ENCODE measurements at places on chromosomes 1 and 21.
A peak's percentile ranks its signal among the peaks of the same experiment; 100 is the strongest.

DNA sequence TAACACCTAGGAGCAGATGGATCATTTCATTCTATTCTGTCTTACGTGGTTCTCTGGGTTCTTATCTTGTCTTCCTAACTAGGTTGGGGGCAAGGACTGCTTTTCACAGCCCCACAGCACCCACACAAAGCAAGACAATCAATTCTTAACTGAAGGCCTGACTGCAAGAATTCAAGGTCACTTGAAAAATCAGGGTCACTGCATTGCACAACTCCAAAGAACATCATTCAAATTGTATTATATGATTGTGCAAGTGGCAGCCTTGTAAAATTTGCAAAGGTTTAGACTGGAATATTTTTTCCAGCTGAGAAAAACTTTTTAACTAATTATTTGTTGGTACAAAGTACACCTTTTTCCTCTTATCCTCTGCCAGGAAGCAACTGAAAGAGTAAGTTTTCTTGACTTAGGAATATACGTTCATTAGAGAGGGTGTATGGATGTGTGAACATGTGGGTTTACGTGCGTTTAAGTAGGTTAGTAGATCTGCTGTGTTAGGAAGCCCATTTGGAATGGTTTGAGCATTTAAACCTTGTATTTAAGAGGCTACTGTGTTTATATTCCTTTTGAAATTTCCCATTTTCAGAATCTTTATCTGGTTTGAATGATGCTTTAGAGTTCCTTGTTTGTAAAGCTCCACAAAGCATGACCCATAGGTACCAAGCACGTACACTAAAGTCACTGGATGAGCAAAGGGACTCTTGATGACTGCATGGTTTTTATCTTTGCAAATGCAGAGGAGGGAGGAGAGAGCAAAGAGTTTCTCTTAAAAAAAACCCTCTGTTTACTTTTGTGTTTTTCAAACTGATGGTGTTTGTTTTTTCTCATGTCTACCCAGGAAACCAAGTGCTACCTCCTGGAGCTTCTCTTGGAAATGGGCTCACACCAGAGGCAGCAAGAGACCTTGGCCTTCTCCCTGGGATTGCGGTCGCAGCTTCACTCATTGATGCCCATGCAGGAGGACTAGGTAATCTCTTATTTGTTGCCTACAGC lies 214.9 kb downstream of the FGGY start:
- DNase-seq, result no peak

- DNase-seq, result no peak
Observed at GRCh38 chr1:220970311-220970710, 91.1 kb downstream of the HLX start.

DNA sequence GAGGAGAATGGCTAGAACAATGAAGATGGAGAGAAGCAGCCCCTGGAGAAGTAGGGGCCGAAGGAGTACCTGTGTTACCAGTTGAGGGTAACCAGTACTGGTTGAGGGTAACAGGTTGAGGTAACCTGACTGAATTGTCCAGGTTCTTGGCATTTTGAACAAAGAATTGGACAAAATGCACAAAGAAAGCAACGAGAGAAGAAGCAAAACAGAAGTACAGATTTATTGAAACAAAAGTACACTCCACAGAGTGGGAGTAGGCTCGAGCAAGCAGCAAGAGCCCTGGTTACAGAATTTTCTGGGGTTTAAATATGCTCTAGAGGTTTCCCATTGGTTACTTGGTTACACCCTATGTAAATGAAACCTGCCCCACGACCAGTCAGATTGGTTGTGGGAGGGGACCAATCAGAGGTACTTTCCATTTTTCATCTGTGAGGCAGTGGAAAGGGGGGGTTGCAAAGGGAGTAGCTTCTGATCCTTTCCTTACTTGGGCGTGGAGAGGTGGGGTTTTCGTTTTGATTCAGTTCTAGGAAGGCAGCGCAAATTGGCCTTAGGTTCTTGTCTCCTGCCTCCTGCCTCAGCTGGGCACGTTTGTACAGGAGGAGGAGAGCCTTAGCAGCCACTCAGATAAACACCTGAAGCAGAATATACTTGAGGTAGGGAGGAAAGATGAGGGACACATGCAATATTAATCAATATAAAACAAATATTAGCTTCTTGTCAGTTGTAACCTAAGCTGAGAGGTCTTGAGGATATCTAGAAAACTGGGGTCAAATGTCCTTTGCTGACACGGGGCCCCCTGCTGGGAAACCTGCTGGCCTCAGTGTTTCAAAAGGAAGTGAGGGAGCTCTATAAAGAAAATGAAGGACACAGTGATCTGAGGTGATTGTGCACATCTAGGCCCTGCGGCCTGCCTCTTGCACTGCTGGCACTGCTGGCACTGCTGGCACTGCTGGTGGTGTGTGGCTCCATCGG lies 14.3 kb upstream of the LSM10 start:
- peak; percentile 52 for DNase-seq

DNA sequence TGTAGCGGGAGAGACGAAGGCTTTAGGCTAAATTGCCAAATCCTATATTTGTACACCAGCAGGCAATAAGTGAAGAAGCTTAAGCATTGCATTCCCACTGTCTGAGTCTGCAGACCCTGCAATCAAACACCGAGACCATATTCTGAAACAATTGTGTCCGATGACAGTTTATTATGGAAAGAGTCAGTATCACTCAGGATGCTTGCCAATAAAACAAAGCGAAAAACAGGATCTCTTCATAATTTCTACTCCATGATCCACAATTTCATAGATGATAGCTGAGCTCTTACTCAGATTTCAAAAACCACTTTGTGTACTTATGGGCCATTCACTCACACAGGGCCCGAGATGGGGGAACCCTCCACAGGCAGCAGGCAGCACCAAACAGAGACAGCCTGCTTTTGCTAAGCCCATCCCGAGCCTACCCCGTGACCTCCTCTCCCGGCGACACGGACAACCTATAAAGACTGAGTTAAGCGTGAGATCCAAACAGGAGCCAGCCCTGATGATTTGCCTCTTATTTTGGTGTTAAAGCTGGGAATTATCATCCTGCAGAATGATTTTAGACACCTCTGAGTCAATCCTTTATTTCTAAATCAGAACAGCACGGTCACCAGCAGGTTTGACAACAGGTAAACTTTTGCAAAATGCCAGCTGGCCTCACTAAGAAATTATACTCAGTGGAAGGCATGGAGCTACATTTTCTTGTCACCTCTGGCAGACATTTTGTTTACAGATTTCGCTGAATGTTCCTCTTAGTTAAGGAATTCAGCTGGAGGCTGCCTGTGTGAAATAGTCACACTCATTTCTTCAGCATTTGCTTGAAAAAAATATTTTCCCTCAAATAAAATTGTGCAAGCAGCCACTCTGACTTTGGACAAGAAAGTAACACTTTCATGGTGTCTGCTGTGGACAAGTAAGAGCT lies 212.4 kb downstream of the GPATCH2 start:
- no peak for DNase-seq

GRCh38 chr1:245550720-245551043 lies 395.9 kb downstream of the KIF26B start:
- DNase-seq, result no peak

DNA sequence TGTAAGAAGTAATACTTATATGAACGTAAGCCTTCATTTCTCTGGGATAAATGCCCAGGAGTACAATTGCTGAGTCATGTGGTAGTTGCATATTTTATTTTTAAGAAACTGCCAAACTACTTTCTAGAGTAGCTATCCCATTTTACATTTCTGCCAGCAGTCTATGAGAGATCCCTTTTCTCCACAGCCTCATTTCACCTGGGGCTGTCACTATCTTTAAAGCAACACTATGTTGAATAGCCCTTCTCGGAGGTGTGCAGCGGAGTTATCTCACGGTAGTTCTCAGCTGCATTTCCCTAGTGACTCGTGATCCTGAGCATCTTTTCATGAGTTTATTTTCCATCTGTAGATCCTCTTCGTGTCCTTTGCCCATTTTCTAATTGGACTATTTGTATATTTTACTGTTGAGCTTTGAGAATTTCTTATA lies 93.4 kb downstream of the ADARB1 start:
- no peak for DNase-seq

DNA sequence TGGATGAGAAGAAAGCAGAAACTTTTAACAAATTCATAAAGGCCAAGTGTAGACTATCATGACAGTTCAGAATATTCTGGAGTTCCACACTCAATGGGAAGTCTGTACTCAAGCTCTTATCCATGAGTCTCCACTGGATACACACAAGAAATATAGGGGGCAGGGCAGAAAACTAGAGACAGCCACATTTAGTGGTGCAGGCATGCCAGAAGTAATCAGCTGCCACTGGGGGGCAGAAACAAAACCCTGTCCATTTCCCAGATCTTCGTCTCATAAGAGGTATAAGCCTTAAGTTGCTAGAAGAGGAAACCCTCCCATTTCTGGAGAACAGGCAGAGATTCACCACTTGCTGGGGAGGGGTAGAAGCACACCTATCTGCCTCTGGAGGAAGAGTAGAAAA lies 166.8 kb upstream of the GALNT2 start:
- no peak for DNase-seq

DNA sequence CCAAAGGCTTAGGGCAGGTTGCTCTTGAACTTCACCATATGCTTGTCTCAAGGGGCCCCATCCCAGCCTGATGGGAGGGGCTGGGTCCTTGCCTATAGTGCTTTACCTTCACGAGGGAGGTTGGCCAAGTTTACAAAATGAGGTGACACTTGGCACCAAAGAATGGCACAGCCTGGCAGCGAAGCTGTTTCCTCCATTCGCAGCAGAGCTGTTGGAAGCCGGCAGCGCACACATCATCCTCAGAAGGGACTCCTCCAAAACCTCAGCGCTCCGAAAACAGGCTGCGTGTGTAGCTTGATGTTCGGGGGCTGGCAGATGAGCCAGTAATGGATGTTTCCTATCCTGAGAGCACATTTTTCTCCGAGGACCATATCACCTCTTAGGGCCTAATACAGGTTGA lies 116.8 kb downstream of the KAZN start:
- no peak for DNase-seq

- no peak for DNase-seq
Observed at GRCh38 chr1:118204105-118204504, 19.1 kb upstream of the SPAG17 start.

- no peak for DNase-seq
Observed at GRCh38 chr21:38263493-38263892, 6.7 kb downstream of the KCNJ15 start.

GRCh38 chr1:204420039-204421004 lies 8.7 kb upstream of the PPP1R15B start:
- no peak for DNase-seq

GRCh38 chr21:42112857-42113256 lies 41.7 kb downstream of the UMODL1 start:
- DNase-seq, result no peak

DNA sequence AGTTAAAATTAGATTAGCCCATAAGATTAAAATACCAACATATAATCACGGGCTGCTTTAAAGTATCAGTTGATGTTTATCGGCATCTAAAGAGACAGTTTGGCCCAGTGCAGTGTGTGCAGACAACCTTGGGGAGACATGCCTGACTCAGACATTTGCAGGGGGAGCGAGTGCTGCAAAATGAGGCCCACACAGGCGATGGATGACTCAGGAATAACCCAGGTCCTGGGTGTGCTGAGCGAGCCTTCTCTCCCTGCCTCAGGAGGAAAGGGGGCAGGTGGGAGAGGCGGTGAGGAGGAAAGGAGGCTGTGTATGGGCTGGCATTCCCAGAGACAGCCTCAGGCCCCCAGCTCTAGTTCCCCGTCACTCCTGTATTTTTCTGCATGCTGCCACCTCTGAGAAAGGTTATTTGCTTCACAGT lies 9.0 kb downstream of the SLC9A1 start:
- no peak for DNase-seq

DNA sequence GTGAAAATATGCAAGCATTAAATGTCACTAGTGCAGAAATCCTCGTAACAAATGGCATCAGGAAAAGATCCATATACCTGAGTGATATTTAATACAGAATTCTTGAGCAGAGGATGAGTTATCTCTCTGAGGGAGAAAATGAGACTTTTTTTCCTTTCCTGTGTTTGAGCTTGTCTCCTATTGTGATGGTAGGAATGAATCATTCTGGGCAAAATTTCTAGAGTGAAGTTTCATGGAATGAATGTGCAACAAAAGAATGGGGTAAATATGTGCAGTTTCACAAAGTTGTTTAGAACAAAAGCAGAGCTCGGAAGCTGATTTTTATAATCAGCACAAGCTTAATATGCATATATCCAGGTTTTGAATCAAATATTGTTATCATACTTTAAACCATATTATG lies 4.6 kb downstream of the CTPS1 start:
- no peak for DNase-seq

- no peak for DNase-seq
Observed at GRCh38 chr1:2097386-2098300, 47.4 kb downstream of the PRKCZ start.

- no peak for DNase-seq
Observed at GRCh38 chr1:70224954-70225353, 3.8 kb downstream of the SRSF11 start.

DNA sequence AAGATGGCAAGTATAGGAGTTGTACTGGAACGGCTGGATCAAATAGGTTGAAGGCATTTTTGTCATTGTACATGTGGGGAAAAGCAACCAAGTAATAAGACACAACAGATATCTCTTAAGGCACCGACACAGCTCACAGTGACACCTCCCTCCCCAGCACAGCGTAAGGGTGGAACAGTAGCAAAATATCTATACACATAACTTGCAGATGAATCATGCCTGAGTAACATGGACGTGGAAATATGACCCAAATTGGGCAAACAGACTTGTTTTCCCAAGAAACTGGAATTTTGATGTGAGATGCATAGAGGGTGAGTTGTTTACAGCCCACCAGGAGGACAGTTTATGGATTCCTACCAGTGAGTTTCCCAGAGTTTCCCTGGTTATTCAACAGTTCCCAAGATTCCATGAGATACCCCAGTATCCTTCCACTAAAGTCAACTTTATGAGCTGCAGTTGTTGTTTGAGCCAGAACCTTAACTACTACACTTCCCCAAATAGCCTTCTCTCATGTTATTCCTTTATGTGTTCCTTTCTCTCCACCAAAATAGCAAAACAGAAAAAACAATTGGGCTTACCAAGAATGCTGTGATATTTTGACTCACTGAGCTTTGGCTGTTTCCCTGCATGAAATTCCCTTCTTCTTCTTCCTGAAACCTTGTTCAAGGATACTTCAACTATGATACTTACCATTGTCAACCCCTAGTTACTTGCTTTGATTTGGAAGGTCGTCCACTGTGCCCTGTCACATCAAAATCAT lies 7.1 kb upstream of the DR1 start:
- DNase-seq, result no peak

DNA sequence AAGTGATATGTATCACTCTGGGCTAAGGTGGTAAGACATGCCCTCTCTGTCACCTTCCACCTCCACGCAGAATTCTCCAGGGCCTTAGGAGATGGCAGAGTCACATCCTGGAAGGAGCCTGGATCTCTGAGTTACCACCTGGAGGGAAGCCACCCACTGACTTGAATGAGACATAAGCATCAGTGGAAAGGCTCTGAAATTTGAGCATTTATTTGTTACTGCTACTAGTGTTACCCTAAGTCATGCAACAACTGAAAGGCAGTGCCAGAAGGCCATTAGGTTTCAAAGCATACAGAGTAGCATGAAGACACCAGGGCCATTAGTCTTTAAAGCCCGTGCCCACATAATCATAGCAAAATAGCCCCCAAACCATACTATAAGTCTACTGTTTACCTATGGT lies 230.3 kb upstream of the IRF2BP2 start:
- no peak for DNase-seq
